ENCODE measurements at places on chromosomes 5 and 9. TPM values are rescaled to one million over a fixed set of nuclear protein-coding genes. Genes with fewer than 3 reads are reported as not detected.

DNA sequence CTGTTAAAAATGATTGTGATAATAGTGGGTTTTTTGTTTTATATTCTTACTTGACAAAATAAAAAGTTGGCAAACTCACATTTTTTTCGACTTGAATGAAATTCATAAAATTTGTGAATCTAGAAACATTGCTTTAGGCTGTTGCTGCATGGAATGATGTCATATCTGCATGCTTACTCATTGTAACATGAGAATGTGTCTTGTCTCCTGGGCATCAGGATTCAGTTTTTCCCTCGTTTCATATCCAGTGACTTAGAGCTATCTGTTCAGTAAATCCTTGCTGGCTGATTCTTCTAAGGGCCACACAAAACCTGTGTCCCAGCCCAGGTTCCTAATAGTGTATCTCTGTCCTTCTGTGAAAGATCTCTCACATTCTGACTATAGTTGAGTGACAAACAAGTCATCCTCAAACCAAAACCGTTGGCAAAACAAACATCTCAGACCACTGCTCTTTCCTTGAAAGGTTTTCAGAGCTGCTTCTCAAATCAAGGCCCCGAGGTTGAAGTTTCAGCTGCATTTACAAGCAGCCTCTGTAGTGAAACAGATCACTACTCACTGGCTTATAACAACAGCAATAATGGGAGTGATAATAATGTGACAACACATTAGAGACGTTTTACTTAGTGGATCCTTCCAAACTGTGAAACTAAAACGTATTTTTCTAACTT is 95.0 kb downstream of the NPR3 start:
- no peaks in the 10 kb centered on the region for H3K36me3 ChIP-seq
- no peak overlapping the region for H3K27ac ChIP-seq
- no peak for DNase-seq
- no peaks in the 10 kb centered on the region for H3K4me1 ChIP-seq

DNA sequence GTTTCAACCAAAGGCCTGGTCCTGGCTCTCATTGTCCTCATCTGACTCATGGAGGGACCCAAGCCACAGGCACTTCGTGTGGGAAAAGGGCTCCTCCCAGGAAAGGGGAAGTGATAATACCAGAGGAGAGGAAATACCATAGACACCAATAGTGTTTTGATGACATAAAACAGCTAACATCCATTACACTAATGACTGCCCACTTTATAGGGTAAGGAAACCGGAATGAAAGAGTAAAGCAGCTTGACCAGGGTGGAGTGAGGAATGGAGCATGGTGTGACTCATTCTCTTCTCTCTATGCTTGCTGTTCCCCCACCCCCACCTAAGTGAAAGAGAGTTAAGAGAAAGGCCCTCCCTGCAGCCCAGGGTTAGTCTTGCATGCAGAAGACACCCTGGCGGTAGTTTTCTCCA is 67.4 kb upstream of the HRH2 start:
- no peak overlapping the region for H3K4me3 ChIP-seq
- peaks cover 1% of the 10 kb centered on the region for H3K27me3 ChIP-seq
- DNase-seq = no peak
- H3K27ac ChIP-seq = no peak overlapping the region
- H3K36me3 ChIP-seq = no peaks in the 10 kb centered on the region

Gene MEIKIN
- not detected for polyA plus RNA-seq

GRCh38 chr5:76590027-76590426 is 33.2 kb downstream of the F2RL2 start:
- no peak for DNase-seq
- no peak overlapping the region for H3K4me3 ChIP-seq
- no peaks in the 10 kb centered on the region for H3K36me3 ChIP-seq
- H3K27ac ChIP-seq = no peak overlapping the region

Gene SCGB3A2
- not detected for polyA plus RNA-seq
